ENCODE measurements at places on chromosomes 13 and 19.

GRCh38 chr19:12779162-12779993 is 4.0 kb upstream of the HOOK2 start:
- peak; percentile 74 for DNase-seq

- DNase-seq, result no peak
Measured at GRCh38 chr19:30160426-30160825, 211.8 kb upstream of the ZNF536 start.

DNA sequence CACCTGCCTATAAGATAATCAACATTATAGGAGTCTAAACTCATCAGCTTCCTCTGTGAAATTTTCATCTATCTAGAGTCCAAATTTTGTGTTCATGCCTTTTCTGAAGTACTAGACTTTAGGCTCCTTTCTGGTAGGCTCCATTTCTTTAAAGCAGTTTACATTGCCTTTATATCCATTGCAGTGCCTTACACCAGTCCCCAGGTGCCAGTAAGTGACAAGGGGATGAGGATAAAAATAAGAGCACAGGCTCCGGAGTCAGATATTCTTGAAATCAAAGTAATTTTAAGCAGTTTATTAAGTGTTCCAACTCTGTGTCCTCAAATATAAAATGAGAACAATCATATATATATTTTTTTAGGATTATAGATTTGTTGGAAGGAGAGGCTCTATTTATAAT is 10.6 kb upstream of the CYSLTR2 start:
- DNase-seq, result no peak

GRCh38 chr13:109271555-109272541 is 514.5 kb downstream of the IRS2 start:
- no peak for DNase-seq

GRCh38 chr13:27171244-27171826 is at the start of gene USP12:
USP12 (minus strand) TSS chr13:27171811; CDS start chr13:27171639, 172 bp downstream.
- peak; percentile 65 for DNase-seq

DNA sequence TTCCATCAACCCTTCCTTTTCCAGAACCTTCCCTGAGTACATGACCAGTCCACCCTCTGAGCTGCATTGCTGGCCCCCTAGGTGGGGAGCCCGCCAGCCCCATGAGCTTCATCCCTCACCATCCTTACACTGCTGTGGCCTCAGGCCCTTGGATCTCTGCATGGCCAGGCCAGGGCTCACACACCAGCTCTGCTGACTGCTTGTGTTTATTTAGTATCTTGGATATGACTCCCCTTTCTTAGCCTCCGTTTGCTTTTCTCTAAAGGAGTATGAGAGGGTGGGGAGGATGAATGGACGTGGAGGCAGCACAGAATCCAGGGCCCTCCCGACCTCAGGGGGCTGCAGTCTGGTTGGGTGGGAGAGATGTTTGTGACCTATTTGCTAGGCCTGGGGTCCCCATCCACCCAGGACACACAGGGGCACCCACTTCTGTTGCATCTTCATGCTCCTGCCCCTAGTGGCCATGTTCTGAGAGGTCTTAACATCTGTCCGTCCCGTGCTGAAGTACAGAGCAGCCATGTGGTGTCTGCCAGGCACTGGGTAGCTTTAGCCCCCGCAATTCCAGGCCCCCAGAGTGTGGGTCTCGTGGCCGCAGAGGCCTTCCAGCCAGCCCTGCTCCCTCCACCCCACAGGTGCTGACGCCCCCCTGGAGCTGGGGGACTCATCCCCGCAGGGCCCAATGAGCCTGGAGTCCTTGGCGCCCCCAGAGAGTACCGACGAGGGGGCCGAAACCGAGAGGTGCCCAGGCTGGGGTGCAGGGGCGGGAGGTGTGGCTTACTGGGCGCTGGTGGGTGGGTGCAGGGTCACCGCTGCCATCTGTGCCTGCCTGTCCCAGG is 13.0 kb downstream of the ARHGEF1 start:
- DNase-seq, result no peak

DNA sequence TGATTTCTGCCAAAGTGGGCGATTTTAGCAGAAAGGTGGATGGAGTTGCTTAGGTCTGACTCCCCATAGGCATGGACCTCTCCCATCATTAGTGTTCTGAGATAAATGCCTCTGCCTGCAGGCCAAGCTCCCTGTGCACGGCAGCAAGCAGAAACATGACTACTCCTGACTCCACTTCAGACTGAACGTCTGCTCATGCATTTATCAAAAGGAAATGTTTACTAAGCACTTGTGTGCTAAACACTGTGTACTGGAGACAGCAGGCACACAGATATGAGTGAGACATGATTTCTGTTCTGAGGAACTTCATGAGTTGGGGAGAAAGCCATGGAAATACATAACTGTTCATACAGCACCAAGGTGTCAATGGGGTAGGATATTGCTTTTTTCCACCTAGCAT is 149.6 kb downstream of the MIPEP start:
- DNase-seq, result no peak

GRCh38 chr19:55099557-55100506 is 17.6 kb downstream of the PPP1R12C start:
- DNase-seq, result no peak

GRCh38 chr19:51729781-51730180 is 6.0 kb upstream of the HAS1 start:
- DNase-seq, result no peak

DNA sequence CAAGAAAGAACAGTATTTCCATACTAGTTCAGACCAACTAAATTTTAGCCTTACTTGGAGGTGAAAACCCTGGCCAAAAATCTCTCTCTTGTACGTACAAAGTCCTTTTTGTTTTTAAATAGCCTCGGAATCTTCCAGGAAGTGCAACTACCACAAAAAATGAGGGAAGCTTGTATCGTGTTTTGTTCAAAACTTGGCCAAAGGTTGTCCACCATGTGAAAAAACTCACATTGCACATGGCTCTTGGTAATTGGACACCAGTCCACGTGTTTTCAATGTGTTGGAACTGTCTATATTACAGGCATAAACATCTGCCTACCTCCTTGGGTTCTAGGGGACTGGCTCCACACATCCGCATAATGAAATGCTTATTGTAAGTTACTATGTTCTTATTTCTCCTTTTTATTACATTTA is 15.2 kb upstream of the STRN4 start:
- no peak for DNase-seq

DNA sequence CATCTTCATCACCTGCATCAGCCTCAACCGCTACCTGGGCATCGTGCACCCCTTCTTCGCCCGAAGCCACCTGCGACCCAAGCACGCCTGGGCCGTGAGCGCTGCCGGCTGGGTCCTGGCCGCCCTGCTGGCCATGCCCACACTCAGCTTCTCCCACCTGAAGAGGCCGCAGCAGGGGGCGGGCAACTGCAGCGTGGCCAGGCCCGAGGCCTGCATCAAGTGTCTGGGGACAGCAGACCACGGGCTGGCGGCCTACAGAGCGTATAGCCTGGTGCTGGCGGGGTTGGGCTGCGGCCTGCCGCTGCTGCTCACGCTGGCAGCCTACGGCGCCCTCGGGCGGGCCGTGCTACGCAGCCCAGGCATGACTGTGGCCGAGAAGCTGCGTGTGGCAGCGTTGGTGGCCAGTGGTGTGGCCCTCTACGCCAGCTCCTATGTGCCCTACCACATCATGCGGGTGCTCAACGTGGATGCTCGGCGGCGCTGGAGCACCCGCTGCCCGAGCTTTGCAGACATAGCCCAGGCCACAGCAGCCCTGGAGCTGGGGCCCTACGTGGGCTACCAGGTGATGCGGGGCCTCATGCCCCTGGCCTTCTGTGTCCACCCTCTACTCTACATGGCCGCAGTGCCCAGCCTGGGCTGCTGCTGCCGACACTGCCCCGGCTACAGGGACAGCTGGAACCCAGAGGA is 2.6 kb downstream of the P2RY11 start:
- no peak for DNase-seq

- DNase-seq, result peak; percentile 25
Measured at GRCh38 chr19:5985098-5985783, 7.3 kb upstream of the RANBP3 start.

DNA sequence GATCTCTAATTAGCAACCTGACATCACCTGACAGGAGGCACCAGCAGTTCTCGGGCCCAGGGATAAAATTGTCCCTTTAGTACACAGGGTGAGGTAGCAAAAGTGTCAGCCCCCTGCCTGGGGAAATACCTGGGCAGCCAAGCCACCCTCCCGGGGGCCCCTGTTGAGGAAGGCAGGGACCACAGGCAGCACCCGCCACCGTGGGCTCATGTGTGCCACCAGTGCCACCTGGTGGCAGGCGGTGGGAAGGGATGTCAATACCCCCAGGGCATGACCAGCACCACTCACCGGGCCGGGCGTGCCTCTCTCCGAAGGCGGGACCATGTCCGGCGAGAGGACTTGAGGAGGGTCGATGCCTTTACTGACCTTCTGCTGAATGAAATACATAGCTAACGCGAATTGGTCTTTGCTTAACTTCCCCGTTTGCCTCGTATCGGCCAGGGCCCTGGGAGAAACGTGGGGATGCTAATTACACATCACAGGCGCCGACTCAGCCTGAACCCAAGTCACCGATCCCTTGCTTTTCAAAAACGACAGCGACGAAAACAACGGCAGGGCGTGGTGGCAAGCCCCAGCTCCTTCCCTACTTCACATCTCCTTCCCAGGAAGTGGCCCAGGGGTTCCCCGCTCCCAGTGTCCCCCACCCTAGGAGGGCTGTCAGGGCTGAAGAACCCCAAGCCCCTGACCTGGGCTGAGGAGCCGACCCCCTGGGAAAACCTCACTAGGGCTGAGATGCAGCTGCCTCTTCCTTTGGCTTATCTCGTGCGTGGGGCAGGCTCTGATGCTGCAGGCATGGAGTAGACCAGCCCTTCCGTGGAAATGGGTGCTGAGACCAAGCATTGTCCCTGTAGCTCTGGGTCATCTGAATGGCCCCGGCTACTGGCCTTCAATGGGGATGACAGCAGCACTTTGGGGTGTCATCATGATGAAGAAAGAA is 53.8 kb downstream of the EPS15L1 start:
- DNase-seq, result peak; percentile 81
